ENCODE measurements at places on chromosomes 3 and 15.
A peak's percentile ranks its signal among the peaks of the same experiment; 100 is the strongest.

DNA sequence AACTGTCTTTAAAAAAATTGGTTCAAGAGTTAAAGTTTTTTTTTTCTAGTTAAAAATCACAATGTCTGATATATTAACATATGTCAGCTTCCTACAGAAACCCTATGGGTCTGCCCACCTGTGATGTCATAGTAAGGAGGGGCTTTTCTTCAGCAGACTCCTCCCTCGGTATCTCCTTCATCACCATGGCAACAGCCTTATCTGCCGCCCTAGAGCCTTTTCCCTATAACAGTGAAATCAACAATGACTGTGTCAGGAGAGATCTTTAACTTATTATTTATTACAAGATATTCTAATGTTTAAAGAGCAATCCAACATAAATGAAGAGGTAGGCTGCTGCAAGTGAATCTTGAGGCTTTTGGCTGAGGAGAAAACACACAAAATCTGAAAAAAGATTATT, 138.7 kb downstream of the PEX5L start:
- peak; percentile 9 for DNase-seq

DNA sequence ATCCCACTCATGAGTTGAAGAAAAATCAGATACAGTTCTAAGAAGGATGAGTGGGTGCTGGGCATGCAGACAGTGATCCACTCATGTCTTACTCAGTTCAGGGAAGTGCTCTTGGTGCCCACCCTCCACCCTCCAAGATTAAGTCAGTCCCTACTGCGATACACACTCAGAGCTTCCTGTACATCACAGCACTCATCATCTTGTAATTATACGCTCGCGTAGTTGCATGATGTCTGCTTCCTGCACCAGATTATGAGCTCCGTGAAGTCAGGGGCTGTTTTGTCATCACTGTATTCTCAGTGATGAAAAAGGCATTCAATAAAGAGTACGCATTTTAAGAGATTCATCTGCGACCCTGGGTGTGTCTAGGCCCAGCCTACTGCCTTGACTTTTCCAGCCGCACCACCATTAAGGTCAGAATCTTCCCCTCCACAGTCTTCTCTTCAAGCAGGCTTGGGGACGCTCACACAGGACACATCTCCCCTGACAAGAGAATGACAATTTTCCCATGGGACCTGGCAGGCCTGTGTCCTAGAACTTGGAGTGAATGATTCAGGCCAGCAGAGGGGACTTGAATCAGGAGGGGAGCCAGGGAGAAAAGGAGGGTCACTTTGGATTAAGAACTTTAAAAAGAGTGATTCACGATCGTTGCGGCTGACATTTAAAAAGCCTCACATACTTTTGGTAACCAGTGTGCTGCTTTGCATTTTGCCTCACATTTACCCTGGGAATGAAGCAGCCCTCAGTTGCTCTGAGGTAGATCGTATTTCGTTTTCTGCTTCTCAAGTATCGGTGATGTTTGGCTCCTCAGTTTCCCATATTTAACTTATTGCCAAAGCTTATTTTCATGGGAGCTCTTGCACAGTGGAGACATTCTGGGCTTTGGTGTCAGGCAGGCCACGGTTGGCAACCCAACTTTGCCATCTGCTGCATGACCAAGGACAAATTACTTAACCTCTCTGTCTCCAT, 7.9 kb upstream of the PDE8A start:
- DNase-seq: no peak

DNA sequence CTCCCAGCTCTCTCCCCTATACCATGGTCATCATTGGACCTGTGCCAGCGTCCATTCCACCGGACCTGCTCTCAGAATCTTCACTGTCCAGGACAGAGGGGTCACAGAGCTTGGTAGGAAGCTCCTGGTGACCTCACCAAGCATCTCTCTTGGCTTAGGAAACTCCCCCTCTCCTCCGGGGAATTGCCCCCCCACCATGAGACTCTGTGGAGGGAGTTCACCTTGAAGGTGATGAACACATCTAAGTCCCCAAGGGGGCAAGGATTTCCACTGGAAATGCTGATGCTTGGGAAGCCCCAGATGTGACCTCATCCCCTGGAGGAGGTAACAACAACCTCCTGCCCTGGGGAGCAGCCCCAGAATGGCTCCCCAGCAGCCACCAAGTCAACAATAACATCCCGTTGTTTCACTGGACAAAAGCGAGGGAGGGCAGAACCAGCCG, 3.2 kb downstream of the SEMA7A start:
- no peak for DNase-seq

DNA sequence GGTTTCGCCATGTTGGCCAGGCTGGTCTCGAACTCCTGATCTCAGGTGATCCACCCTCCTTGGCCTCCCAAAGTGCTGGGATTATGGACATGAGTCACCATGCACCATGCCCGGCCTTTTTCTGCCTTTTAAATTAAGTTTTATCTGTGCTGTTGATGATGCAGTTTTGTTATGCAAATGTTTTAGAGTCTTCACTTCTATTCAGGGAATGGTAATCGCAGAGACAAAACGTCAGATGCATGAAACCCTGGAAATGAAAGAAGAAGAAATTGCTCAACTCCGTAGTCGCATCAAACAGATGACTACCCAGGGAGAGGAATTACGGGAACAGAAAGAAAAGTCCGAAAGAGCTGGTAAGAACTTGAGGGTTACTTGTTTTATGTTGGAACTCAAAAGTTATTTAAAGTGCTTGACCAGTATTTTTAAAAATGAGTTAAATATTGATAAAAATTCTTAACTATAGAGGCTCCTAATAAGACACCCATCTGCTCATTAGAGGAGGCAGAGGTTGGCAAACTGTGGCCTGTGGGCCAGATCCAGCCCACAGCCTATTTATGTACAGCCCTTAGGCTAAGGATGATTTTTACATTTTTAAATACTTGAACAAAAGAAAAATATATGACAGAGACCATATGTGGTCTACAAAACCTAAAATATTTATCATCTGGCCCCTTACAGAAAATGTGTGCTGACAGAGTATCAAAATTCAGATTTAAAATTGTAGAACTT, 127.8 kb upstream of the LRRFIP2 start:
- no peak for DNase-seq

Data from activated CD4-positive, alpha-beta T cell treated with anti-CD3 and anti-CD28 coated beads, Interleukin-2, amount 50 U/mL, for 48 hours (primary cell).